ENCODE measurements at places on chromosomes 3 and 15. TPM values are rescaled to one million over a fixed set of nuclear protein-coding genes. Genes with fewer than 3 reads are reported as not detected.

DNA sequence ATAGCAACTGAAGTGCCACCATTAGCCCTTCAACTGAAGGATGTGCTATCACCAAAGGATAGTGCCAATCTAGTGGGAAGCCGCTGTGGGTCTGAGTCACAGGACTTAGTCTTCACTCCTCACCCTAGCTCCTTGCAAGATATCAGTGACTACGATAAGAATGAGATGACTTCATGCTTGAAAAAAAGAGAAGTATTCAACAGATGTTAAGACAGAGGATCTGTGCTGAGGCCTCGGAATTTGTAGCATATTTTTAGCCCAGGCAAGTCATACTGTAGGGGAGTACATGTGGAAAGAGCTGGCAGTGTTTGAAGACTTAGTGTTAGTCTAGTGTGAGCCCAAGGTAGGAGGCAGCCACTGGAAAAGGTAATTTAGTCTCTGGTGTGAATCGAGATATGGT lies 270.7 kb upstream of the LRTM1 start:
- DNase-seq: no peak

DNA sequence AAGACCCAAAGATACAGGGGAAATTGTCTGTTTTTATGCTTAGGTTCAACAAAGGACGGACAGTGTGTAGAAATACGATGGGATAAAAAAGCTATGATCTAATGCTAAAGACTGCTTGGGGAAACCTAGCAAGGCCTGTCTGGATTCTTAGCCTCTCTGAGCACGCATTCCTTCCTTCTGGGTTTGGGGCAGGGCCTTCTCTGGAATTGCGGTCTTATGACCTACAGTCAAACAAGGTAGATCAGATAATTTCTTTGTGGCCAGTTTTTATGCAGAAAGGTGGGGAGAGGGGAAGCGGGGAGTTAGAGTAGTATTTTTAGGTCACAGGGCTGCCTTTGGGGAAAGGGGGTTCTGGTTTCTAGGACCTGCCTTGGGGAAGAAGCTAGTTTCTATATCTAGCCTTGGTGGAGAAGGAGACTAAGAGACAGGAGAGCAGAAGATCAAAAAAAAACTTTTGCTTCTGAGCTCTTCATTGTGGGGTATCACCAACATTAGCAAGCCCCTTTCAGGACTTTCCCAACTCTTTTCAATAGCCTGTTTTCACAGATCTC lies 39.1 kb upstream of the LIPC start:
- DNase-seq: no peak

DNA sequence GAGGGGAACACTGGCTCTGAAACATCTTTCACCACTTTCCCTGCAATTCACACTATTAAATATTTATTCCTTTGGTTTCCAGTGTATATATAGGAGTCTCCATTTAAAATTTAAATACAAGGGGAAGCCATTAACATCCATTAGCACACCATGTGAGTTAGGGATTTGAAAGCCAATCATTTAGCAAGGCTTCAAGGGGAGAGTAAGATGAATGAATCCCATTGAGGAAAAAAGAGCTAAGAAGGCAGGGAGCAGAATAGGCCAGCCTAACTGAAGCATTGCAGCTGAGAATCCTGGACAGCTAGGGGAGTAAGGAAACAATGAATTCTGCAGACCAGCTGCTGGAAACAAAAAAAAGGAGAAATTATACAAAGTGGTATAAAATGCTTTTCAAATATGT lies 426.1 kb downstream of the IL5RA start:
- DNase-seq: no peak

Gene ANP32A
- 101 TPM for total RNA-seq

GRCh38 chr3:150407808-150408220 lies 284 bp upstream of the TSC22D2 start:
- no peak for DNase-seq

DNA sequence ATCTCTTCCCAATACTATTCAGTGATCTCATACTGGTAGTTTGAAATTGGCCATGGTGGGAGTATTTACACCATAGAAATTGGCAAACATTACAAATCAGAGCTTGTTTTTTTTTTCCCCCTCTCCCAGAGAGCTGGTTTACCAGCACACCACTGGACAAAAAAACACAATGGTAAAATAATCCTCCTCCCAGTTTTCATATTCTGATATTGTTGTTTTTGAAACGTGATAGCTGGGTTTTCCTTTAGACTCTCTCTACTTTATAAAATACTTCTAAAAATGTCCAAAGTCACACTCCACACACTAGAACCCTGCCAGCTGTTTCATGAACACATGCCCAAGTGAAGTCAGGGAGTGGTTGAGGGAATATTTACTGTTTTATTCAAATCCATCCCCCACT lies 187.5 kb downstream of the DTWD1 start:
- no peak for DNase-seq

Gene UBXN7
- total RNA-seq: 52.0 TPM

DNA sequence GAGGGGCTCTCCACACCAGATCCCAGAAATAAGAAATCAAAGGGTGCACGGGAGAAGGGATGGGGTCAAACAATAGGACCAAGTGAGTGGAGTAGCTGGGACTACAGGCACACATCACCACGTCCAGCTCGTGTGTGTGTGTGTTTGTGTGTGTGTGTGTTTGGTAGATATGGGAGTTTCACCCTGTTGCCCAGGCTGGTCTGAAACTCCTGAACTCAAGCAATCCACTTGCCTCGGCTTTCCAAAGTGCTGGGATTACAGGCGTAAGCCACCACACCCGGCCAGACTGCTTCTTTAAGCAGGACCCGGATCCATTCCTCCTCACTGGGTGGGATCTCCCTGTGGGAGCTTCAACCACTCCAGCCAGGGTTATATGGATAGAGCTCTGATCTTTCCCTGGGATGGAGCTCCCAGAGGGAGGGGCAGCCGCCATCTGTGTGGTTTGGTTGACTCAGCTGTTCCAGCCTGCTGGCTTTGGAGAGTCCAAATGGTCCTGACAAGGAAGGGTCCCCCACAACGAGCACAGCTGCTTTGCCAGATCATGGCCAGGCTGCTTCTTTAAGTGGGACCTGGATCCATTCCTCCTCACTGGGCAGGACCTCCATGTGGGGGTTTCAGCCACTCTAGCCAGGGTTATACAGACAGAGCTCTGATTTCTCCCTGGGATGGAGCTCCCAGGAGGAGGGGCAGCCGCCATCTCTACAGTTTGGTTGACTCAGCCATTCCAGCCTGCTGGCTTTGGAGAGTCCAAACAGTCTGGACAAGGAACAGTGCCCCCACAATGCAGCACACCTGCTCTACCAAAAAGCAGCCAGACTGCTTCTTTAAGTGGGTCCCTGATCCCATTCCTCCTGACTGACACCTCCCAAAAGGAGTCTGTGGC lies 9.1 kb upstream of the AVEN start:
- no peak for DNase-seq

Gene SOX2
- 0.55 TPM for total RNA-seq

DNA sequence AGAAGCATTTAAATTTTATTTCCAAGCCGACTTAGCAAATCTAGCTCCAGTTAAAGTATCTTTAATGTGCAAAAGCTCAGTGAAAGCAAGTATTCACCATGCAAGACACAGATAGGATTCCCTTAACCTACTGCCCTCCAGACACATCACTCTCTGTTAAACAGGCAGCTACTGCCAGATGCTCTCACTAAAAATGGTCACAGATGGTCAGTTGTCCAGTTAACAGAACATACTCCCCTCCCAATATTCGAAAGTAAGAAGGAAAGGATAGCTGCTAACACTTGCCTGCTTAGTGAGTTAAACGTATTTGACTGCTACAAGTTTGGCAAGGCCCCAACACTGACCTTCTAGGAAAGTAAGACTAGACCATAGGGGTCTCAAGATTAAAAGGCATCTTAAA lies 73.7 kb downstream of the PRTG start:
- no peak for DNase-seq

Gene PYGO1
- total RNA-seq: 7.7 TPM

DNA sequence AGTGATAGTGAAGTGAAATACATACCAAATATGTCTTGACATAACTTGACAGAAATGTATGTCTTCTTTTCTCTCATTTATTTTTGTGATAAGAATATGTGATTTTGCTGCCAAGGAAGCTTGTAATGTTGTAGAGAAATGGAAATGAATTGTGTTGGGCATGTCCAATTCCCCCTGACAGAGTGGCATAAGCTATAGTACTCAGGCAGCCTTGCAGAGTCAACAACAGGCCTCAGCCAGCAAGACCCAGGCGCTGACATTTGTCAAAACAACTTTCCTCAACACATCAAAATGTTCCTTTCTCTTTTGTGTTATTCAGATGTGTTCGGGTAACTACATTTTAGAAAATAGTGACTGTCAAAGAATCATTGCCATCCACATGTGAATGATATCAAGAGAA lies 538.1 kb upstream of the ATP11B start:
- DNase-seq: no peak

DNA sequence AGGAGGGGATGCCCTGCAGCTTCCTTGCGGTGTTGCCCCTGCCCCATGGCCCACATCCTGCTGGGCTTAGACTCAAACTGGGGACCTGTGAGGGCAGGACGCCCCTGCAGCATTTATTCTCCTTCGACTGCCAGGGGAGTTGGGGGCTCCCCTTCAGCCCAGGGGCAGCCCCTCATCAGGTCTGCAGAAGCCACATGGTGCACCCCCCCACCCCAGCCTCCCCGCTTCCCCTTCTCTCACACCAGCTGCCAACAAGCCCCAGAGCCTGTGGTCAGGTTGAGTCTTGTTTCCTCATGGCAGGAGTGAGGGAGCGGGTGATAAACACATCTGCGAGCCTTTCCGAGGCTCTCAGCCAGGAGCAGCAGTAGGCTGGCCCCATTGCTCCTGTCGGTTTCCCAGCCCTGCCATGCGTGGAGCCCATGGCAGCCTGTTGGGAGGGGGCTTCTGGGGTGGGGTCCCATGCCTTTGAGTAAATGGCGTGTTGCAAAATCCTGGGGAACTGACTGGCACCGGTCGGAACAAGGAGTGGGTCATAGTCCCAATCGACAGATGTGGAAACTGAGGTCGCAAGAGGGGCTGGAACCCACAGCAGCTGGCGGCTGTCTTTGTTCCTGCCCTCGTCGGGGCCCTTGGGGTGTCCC lies 27.8 kb downstream of the WNT7A start:
- DNase-seq: no peak

DNA sequence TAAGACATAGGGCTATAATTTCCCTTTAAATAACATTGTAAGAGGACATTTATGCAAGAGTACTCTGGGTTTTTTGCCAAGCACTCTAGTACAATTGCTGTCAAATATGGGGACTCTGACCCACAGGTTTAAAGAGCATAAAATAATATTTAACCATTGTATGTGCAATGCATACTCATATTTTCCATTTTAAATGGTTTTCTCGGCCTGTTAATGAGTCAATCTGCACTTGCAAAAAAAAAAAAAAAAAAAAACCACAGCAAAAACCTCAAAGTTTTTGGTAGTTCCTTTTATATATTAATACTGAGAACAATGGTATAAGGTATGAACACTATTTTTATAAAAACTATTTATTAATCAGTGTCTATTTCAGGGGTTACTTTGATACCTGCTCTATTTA lies 304.0 kb upstream of the CBLB start:
- no peak for DNase-seq

DNA sequence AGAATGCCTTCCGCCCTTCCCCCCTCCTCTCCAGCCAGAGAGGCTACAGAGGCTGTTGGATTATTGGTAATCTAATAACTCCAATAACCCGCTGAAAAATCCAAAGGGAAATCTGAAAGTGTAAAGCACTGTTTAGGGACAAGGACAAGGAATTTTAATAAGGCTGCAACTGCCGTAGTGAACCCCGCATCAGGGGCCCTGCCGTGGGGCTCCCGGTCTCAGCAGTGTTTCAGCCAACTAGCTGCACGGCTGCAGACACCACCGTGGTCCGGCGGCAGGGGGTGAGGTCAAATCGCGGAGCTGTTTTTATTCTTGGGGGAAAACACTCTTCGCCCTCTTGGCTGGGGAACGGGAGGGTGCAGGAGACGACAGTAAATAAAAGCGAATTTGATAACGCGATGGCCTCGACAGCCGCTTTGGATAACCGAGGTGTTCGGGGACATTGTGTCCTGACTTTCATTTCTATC lies 6.1 kb downstream of the BCL6 start:
- peak; percentile 38 for DNase-seq

DNA sequence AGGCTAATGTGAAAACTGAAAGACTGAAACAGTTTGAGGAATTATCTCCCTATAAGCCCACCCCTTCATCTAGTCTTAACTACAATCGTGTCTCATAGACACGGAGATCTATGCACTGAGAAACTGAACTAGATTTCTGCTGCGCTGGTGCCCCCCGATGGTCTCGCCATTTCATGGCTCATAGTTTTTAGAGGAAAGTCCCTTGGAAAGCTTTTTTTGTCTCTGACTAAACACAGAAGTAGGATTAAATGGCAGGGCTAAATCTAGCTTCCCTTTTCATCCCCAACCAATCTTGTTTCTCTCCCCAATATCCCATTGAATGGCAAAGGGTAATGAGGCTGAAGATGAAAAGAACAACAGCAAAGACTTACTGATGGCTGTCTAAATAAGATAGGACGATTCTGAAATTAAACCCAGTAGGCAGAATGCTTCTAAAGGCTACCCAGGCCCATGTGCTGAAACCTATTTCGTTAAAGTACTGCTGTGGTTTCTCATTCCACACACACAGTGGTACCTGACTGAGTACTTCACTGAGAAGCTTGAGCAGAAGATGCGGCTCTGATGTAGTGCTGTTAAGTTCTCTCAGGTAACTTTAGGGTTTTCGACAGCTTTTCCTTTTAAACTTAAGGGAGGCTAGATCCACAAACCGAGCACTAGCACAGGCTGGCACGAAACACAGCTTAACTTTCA lies 142.7 kb downstream of the GADL1 start:
- DNase-seq: no peak

- DNase-seq: no peak
Observed at GRCh38 chr3:148319161-148319915, 378.4 kb upstream of the AGTR1 start.

GRCh38 chr15:51620641-51621040 lies 1.9 kb downstream of the DMXL2 start:
- DNase-seq: no peak

Gene UROC1
- 0.14 TPM for total RNA-seq

DNA sequence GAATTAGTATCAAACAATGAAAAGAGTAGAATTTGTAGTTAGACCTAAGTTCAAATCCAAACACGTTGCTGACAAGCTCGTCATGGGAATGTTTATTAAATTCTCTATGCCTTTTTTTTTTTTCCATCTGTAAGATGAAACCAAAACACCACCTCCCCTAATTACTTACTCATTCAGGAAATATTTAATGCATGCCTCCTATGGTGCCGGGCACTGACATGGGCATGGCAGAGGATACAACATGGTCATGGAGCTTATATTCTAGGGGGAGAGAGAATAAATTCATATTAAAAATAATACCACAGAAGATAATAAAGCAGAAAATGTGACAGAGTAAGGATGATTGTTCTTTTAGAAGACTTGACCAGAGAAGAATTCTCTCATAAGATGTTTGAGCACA lies 215.8 kb downstream of the RYR3 start:
- DNase-seq: no peak

- DNase-seq: no peak
Observed at GRCh38 chr15:33215941-33216872, 21.7 kb upstream of the FMN1 start.

- no peak for DNase-seq
Observed at GRCh38 chr15:73009066-73010056, 42.9 kb upstream of the NEO1 start.

Data from mucosa of gallbladder (tissue), 1 donor.